Mesendoderm (in vitro differentiated cells): ENCODE measurements at places on chromosomes 3 and 15.

DNA sequence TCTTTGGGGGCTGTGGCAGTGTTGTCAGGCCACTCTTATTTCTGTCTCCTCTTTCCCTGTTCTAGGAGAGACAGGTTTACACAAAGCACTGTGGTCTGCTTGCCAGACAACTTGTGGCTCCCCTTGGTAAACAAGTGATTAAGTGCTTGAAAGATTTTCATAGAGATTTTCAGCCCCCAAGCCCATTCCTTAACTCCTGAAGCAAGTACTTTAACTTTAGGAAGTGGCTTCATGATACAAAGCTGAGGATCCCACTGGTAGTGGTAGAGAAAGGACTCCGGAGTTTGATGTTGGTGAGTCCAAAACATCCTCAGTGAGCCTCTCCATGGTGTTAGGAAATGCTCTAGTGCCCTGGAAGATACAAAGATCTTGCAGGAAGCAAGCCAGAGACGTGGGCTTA, 12.0 kb downstream of the ZBTB38 start:
- DNase-seq, result no peak

GRCh38 chr3:15787941-15788340, 9.8 kb downstream of the ANKRD28 start:
- no peak for DNase-seq

GRCh38 chr3:30259730-30260129, 346.7 kb upstream of the TGFBR2 start:
- DNase-seq, result peak; percentile 26

DNA sequence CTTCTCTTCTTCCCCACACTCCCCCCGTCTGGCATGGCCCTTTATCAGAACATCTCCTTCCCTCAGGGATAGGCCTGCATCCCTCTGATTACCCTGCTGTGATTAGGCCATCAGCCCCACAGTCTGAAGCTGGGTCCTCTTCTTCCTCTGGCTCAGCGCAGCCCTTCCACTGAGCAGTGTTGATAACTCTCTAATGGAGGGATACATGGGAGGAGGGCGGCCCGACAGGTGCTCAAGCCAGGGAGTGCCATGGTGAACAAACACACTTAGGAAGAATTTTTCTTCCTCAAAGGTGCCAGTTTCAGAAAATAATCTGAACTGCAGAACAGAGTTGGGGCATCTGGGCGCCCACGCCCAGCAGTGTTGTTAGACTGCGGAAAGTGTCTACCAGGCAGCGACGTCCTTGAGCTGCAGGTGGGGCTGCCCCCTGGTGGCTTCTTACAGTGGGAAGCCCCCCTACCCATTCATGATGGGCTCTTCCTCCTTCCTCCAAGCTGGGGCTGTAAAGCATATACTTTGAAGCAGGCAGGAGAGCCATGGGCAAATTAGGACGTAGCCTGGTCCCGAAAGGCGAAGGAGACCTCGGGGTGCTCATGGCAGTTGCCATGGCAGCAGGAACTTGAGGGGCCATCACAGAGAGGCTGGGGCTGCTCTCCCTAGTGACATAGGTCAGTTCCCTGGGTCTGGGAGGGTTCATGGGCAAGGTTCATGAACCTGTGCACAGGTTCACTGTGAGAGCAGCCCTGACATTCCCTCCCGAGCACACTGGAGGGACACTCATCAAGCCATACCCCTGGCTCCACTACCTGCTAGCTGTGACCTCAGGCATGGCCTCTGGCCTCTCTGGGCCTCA, 33.2 kb upstream of the NR2C2 start:
- DNase-seq, result peak; percentile 42

DNA sequence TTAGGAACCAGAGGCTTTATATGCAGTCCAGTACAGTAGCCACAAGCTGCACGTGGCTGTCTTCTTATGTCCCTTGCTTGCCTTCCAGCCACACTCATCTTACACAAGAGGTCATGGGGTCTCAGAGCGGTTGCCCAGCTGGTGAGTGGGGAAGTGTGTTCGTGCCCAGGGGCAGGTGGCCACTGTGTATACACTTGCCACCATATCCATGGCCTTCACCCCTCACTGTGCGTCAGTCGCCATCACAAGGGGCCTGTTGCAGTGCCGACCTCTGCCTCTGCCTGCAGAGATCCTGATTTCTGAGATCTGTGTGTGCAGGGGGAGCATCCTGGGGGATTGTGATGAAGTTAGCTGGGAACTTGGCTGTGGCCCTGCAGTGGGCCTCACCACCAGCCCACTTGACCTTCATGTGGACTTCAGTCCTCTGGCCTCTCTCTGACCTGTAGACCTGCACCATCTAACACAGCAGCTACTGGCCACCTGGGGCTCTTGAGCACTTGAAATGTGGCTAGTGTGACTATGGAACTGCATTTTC, 43.1 kb upstream of the SACM1L start:
- no peak for DNase-seq
